Esophagus muscularis mucosa (tissue), 4 donors: ENCODE measurements at places on chromosomes 16 and 17. TPM values are rescaled to one million over a fixed set of nuclear protein-coding genes. Genes with fewer than 3 reads are reported as not detected.

DNA sequence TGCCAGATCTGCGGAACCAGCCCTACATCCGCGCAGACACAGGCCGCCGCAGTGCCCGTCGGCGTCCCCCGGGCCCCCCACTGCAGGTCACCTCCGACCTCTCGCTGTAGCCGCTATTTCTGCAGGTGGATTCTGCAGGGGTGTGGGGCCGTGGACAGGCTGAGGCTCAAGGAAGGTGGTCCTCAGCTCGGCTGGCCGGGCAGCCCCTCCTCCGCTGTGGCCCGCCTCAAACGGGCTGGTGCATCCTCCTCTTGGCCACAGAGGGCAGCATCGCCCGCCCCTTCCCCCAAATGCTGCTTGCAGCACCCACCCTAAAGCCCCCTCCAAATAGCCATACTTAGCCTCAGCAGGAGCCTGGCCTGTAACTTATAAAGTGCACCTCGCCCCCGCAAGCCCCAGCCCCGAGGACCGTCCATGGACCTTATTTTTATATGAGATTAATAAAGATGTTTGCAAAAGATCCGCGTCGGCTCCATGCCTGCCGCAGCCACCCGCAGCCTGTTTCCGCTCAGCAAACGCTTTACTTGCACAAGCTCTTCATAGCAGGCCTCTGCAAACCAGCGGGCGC, 14.9 kb downstream of the SPATA32 start:
- H3K36me3 ChIP-seq = peaks cover 43% of the 10 kb centered on the region
- H3K27me3 ChIP-seq = no peaks in the 10 kb centered on the region
- peak overlapping the region; percentile 54 for H3K4me3 ChIP-seq
- H3K27ac ChIP-seq = peak overlapping the region; percentile 39
- H3K4me1 ChIP-seq = peaks cover 22% of the 10 kb centered on the region
- no peak for DNase-seq

DNA sequence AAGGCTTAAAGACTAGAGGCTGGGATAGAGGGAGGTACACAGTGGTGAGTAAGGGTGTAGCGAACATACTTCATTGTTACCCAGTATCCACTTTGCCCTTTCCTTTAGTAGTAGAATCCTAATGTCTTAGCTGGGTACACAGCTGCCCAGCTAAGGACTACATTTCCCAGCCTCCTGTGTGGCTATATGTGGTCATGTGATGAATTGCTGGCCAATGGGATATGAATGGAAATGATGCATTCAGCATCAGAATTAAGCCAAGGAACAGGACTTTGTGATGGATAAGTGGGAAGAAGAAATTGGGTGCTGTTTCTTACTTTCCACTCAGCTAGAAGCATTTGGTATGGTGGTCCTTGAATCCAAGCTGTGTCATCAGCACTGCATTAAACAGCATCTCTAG, 55.9 kb downstream of the FOXL1 start:
- no peak overlapping the region for H3K4me3 ChIP-seq
- no peaks in the 10 kb centered on the region for H3K36me3 ChIP-seq
- no peak for DNase-seq
- no peaks in the 10 kb centered on the region for H3K4me1 ChIP-seq
- no peaks in the 10 kb centered on the region for H3K27me3 ChIP-seq

DNA sequence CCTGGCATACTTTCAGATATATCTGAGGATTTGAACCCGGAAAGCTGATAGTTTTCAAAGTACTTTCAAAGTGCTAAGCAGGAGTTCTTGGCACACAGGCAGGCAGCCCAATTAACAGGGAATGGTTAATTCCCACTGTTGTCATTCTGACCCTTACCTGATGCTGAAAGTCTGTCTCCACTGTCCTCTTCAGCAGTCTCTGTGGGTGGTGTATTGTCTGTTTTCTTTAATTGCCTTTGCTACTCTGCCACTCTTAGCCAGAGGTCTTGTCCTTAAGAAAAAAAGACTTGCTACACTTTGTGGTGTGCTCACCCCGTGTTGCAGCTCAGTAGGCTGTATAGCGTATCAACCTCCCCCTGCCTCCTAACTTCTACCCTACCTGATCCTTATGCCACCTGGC, 63.2 kb upstream of the SLC12A3 start:
- H3K36me3 ChIP-seq = peaks cover 9% of the 10 kb centered on the region
- no peak overlapping the region for H3K4me3 ChIP-seq
- H3K27ac ChIP-seq = no peak overlapping the region
- H3K4me1 ChIP-seq = no peaks in the 10 kb centered on the region

DNA sequence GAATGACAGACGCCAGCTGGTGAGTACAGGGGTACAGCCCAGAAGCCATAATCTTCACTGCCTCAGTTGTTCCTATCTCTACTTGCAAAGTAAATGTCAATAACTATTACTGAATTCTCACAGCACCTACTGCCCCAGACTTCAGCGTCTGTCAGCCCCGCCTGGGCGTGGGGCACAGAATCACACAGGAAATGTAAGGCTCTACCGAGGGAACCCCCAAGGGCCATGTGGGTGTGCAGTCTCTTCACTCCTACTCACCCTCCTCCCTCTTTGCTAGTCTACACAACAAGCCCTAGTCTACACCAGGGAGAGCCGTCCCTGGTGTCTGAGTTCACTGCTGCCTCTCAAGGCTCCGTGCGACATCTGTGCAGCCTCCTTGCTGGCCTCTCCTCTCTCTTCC, 4.5 kb downstream of the NPTX1 start:
- H3K36me3 ChIP-seq = no peaks in the 10 kb centered on the region
- H3K4me3 ChIP-seq = no peak overlapping the region
- peaks cover 93% of the 10 kb centered on the region for H3K27me3 ChIP-seq
- no peak overlapping the region for H3K27ac ChIP-seq

DNA sequence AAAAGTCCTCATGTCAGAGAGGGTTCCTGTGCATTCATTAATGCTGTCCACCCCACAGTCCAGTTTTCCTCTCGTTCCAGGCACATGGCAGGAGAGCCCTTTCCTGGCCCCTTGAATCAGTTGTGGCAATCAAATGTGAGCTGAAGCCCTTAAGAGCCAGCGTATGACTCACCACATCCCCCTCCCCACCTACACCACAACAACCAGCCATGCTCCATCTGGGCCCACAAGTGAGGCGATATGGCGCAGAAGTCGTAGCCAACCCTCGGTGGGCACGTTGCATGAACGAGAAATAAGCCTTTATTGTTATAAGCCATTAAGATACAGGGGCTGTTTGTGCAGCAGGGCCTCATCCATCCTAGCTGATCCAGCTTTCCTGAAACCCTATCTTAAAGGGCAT, 28.2 kb downstream of the GRIN2A start:
- no peak overlapping the region for H3K27ac ChIP-seq
- H3K4me1 ChIP-seq = peaks cover 33% of the 10 kb centered on the region
- DNase-seq = no peak
- H3K36me3 ChIP-seq = no peaks in the 10 kb centered on the region

DNA sequence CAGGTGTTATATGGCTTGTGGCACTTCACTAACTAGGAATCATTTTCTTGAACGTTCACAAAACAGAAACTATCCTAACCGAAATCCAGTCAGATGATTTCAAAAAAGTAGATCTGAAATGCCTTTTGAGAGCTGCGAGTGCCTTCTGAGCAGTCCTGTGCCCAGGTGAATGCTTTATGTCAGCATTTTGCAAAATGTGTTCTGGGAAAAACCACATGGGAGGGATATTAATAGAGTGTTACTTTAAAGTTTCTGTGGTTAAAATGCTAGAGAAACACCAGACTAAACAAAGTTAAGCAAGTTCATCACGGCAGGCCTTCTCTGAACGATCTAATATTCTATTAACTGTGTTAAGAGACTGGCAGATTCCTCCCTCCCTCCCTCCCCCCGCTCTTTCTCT, 15.8 kb upstream of the RGS9 start:
- H3K27me3 ChIP-seq = no peaks in the 10 kb centered on the region
- H3K27ac ChIP-seq = no peak overlapping the region
- peaks cover 7% of the 10 kb centered on the region for H3K4me1 ChIP-seq
- no peak overlapping the region for H3K4me3 ChIP-seq
- no peaks in the 10 kb centered on the region for H3K36me3 ChIP-seq

GRCh38 chr17:73432624-73433190, 120.9 kb upstream of the CDC42EP4 start:
- no peaks in the 10 kb centered on the region for H3K36me3 ChIP-seq
- H3K4me1 ChIP-seq = peaks cover 5% of the 10 kb centered on the region
- DNase-seq = no peak
- no peaks in the 10 kb centered on the region for H3K27me3 ChIP-seq

DNA sequence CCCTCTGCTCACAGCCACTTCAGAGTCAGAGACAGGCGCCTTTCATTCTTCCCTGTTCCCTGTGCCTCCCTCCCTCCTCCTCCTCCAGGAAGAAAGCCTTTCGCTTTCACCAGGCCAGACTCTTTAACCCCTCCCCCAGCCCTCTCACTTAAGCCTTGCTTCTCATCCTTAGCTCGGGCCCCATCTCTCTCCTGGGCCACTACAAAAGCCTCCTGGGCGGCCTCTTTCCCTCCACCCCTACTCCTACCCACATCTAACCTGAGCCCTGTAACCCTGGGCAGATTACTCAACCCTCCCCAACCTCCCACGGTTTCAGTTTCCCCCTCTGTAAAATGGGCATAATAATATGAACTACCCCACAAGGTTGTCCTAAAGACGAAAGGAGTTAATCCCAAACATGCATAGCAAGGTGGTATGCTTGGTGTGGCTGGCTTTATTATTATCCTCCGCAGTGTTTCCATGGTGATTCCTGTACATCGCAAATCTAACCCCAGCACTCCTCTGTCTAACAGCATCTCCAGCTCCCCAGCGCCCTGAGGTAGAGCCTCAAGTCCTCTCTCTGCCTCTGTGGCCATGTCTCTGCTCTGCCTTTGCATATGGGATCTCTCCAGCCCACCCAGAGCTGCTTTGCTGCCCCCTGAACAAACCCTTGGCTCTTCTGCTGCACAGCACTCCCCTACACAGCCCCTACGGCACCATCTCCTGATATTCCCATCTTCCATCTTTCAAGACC, 17.7 kb downstream of the PIMREG start:
- H3K4me3 ChIP-seq = no peak overlapping the region
- no peak for DNase-seq
- no peaks in the 10 kb centered on the region for H3K27me3 ChIP-seq
- no peak overlapping the region for H3K27ac ChIP-seq
- peaks cover 65% of the 10 kb centered on the region for H3K36me3 ChIP-seq

Gene NPIPB2
- total RNA-seq = 12.3 TPM

DNA sequence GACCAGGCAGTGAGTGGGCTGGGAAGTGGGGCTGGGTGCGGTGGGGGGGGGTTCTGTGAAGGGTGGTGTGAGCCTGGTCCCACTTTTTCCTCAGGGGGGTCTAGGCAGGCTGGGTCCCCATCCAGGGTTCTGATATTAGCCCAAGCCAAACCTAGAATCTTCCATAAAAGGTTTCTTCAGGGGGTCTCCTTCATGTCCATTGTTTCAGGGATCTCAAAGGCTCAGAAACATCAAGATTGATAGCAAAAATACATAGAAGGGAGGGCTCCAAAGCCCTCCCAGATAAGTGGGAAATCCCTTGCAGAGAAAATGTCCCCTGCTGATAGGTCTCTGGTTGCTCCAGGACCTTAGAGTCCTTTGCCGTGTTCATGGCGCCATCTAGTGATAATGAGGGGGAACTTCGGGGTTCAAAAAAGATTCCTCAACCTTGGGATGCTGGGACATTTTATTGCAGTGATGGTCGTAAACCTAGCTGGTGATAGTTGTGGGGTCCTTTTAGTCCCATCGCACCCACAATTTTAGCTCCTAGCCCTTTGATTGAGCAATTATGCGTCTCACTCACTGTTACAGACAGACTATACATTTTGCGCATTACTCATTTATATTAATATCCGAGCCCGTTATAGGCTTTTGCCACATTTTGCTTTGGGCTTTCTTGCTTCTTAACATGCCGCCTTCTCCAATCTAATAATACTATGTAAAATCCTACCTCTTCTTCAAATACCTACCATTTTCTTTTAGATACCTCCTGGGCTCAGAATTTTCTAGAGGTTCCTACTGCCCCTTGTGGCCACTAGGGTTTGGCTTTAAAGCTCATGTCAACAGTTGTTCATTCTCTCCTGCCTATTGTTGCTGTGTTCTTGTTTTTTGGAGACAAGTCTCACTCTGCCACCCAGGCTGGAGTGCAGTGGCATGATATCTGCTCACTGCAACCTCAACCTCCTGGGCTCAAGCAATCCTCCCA, 35.1 kb downstream of the IGF2BP1 start:
- peaks cover 4% of the 10 kb centered on the region for H3K4me1 ChIP-seq
- H3K36me3 ChIP-seq = no peaks in the 10 kb centered on the region
- H3K4me3 ChIP-seq = no peak overlapping the region
- no peak overlapping the region for H3K27ac ChIP-seq
- DNase-seq = no peak
- no peaks in the 10 kb centered on the region for H3K27me3 ChIP-seq

Gene FBXW10
- total RNA-seq = not detected

Gene RCVRN
- total RNA-seq = not detected

DNA sequence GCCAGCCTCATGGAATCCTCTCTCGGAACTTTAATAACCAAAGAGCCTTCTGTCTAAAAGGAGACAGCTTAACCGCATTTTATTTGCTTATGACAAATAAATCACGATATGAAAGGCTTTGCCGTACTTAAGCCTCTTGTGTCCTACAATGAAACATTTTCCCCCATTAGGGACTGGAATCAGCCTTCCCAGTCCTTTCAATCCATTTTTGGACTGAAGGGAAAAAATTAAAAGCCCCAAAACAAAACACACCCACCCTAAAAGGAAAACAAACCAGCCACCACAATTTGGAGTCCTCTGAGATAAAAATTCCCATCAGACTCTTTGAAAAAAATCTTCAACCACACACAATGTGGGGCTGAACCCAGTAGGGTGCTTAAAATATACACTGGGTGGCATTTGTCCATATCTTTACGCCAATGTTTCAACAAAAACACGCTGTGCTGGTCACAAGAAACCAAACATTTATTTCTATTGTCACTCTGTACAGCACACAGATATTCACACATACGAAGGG, 3.0 kb downstream of the HOXB4 start:
- no peaks in the 10 kb centered on the region for H3K27me3 ChIP-seq
- no peaks in the 10 kb centered on the region for H3K36me3 ChIP-seq
- peaks cover 93% of the 10 kb centered on the region for H3K4me1 ChIP-seq

DNA sequence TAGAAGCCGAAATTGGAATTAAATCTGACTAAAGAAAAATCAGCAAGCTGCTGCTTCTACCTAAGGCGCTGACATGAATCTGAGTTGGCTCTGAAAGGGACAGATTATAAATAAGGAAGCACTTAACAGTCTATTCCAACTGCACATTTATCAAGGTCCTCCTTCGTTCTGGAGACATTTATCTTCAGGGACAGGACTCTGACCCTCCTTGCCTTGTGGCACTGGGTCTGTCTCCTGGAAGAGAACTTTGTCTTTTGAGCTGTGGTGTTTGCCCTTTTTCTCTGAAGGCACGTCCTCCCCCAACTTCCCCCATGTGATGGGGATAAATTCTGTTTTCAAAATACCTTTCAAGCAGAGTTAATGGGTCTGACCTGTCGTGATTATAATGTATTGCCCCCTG, 47.0 kb upstream of the MARCHF10 start:
- H3K27ac ChIP-seq = no peak overlapping the region
- H3K4me1 ChIP-seq = no peaks in the 10 kb centered on the region
- no peak for DNase-seq
- H3K36me3 ChIP-seq = no peaks in the 10 kb centered on the region
- no peaks in the 10 kb centered on the region for H3K27me3 ChIP-seq

Gene CORO6
- 67.7 TPM for total RNA-seq

GRCh38 chr16:68091380-68092261, 6.5 kb downstream of the NFATC3 start:
- H3K4me3 ChIP-seq = no peak overlapping the region
- H3K36me3 ChIP-seq = no peaks in the 10 kb centered on the region
- H3K27me3 ChIP-seq = no peaks in the 10 kb centered on the region
- no peak overlapping the region for H3K27ac ChIP-seq
- no peak for DNase-seq
